ENCODE measurements at places on chromosomes 1 and 21.

- no peak for DNase-seq
These were observed 323.7 kb upstream of the FAM78B start for GRCh38 chr1:166490437-166490991.

- DNase-seq: peak; percentile 5
These were observed 156.4 kb upstream of the COL6A1 start for GRCh38 chr21:45825219-45825618.

DNA sequence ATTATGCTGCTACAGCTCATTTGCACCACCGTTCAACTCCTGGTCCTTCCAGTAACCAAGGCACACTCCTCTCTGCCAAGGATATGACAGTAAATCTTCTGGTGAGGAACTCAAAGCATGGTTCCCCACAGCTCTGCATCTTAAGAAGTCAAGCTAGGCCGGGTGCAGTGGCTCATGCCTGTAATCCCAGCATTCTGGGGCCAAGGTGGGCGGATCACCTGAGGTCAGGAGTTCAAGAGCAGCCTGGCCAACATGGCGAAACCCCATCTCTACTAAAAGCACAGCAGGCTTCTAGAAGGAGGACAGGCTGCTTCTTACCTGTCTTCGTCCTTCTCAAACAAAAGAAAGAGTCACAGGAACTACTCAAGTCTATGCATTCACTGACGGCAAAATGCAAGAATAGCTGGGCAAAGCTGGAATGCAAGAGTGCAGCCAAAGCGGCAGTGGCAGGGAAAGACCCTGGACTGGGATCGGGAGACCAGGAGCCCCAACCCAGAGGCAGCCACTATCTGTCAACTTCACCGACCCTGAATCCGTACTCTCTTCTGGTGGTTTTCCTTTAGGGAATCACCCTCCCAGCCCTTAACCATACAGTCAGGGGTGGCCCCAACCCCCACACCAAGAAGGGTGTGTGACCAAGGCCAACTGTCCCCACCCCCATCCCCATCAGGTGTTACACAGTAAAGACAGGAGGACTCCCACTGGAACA lies 75.5 kb downstream of the NPHP4 start:
- DNase-seq: no peak

DNA sequence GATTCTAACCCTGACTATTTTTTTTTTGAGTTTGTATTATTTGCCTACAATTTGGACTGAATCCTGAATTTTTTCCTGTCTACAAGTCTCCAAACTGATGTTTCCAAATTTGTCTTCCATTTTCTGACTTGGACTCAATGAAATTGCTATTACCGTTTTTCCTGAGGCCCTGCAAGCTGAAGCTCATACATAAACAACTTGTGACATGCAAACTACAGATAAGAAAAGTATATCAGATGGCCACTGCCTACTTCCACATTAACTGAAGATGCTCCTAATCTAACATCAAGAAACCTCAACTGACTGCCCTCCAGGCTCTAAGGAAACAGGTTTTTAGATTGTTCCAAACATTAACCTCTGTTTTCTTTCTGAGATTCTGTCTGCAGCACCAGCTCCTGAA lies 51.1 kb upstream of the KLHDC7A start:
- DNase-seq: no peak

DNA sequence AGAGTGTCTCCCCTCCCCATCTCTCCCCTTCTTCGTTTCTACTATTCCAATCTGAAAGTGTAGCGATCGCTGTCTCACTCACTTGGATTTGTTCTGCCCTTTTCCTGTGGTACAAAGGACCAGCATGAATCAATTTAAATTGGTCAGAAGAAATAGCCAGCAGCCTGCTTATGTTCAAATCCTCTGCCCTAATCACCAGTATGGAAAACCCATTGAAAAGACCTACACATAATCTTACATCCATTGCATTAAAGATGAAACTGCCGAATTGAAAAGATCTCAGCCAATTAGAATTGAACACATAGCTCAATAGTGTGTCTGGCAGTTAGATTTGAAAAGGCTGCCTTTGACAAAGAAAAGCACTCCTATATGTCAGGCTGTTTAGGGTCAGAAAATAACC lies 122.6 kb downstream of the TNNI3K start:
- no peak for DNase-seq

DNA sequence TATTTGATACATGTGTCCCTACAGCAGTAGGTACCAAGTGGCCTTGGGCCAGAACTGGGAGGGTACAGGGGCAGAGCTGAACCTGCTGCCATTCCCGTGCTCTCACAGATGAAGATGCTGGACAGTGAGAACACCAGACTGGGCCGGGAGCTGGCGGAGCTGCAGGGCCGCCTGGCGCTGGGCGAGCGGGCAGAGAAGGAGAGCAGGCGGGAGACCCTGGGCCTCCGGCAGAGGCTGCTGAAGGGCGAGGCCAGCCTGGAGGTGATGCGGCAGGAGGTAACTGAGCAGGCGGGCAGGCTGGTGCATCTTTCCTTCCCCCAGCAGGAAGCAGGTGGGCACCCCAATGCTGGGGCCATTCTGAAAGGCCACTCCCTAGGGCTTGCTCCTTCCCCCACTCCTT lies 21.9 kb downstream of the MFAP2 start:
- DNase-seq: no peak

DNA sequence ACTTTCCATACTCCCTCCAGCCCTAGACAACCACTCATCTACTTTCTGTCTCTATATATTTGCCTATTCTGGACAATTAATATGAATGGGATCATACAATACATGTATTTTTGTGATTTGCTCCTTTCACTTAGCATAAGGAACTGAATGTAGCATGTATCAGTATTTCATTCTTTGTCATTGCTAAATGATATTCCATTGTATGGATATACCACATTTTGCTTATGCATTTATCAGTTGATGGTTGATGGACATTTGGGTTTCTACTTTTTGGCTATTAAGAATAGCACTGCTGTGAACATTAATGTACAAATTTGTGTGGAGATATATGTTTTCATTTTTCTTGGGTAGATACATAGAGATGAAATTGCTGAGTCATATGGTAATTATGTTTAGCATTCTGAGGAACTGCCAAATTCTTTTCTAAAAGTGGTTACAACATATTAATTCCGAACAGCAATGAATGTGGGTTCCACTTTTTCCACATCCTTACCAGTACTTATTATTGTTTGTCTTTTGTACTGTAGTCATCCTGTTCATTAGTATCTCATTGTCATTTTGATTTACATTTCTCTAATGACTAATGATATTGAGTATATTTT lies 121.0 kb downstream of the LRRC40 start:
- DNase-seq: no peak

- DNase-seq: no peak
These were observed 27.4 kb downstream of the TNN start for GRCh38 chr1:175095069-175095468.

DNA sequence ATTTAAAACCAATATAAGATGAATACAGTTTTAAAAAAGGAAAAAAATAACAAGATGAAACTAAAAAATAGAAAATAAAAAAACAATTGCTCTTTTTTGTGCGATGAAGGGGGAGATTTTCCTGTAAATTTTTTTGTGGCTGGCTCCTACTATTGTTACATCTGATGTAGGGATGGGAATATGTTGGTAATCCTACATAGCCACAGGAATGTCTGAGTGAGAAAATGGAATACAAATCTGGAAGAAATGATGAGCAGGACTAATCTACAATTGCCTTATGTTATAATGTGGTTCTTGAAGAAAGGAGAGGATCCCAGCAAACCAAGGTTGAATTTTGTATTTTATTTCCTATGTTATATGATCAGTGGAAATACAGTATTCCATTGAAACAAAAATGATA lies 40.9 kb downstream of the ATP6V1G3 start:
- DNase-seq: no peak

DNA sequence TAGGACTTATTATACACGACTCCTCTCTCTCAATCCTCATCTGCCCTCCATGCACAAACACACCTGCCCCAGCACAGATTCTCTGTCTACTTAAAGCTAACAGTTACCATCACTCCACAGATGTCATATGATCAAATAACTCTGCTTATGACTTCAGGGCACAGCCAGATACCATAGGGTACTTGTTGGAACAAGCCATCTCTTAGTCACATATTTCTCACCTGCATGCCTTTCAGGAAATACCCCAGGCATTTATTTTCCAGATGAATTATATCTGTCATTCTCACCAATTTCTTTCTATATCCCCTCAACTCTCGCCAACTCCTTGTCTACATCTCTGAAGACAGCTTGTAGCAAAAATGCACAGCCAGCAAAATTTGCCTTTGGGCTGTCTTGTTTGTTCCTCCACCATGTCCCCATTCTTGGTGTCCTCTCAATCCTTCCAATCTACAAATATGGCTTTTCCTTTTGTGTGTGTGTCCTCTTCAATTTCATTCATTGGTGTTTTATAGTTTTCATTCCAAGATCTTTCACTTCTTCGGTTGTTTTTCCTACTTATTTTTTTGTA lies 353.9 kb upstream of the CAMK1G start:
- DNase-seq: no peak

DNA sequence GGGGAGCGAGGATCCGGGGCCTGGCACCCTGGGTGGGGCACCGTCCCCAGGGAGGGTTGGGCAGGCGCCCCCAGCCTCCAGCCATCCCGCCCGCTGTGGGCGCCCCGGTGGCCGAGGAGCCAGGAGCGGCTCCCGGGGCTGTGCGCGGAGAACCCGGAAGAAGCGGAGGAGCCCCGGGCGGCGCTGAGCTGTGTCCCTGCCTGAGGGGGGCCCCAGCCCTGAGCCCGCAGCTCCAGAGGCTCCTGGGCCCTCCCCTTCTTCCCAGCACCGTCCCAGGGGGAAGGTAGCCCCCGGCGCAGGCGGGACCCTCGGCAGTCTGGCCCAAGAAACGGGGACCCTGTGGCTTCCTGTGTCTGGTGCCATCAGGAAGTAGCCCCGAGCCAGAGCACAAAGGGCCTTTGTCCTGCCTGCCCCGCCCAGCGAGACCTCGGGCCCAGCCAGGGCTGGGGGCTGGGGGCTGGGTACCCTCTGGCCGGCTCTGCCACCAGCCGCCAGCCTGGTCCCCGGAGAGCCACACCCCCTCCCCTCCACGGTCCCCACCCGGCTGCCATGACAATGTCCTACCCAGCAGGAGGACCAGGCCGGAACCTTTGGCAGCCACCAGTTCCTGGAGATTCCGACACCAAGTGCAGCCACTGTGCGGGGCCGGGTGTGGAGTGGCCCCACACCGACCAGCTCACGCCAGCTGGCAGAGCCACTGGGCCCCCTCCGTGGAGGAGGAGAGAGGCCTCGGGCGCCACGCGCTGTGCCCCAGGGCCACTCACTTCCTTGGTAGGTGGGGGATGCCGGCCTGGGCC lies 15.6 kb upstream of the TTLL10 start:
- no peak for DNase-seq

DNA sequence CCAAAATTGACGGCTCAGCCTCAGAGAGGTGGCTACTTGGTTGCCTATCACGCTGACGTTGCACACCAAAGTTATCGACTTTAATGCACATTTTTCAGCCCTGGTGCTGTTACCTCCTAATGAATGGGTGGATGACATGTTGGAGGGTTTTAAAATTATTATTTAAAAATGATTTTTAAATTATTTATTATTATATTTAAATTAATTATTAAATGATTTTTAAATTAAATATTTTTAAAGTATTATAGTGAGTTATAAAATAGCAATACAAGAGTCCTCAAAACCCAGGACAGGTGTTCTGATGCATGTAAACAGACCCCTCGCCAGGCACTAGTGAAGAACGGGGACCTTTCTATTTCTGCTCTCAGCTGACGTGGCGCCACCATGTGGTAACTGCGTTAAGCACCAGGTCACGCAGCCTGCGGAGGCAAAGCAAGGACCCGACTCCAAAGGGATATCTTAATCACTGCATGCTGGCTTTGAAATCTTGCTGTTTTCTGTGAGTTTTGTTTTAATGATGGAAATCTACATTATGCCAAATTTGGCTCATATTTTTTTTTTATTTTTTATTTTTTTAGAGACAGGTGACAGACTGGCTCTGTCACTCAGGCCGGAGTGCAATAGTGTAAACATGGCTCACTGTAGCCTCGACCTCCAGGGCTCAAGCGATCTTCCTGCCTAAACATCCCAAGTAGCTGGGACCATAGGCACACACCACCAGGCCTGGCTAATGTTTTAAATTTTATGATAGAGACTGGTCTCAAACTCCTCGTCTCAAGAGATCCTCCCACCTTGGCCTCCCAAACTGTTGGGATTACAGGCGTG lies 22.6 kb downstream of the CASP9 start:
- DNase-seq: peak; percentile 84

- DNase-seq: no peak
These were observed 25.1 kb upstream of the HTR1D start for GRCh38 chr1:23242414-23242813.

- no peak for DNase-seq
These were observed 51.4 kb downstream of the LEPR start for GRCh38 chr1:65471861-65472332.

- DNase-seq: no peak
These were observed 10.5 kb upstream of the SRP9 start for GRCh38 chr1:225766967-225767633.

DNA sequence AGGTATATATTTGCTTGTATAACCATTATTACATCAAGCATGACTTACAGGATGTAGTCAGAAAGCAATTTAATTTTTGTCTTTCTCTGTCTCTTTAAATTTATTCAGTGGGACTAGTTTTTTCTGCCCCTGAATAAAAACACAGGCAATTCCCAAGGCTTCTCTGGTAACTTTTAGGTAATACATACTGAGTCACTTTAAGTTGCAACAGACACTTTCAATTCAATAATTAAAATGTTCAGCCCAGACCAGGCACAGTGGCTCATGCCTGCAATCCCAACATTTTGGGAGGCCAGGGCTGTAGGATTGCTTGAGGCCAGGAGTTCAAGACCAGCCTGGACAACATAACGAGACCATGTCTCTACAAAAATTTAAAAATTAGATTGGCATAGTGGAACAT lies 12.3 kb downstream of the SLC44A3 start:
- DNase-seq: no peak

DNA sequence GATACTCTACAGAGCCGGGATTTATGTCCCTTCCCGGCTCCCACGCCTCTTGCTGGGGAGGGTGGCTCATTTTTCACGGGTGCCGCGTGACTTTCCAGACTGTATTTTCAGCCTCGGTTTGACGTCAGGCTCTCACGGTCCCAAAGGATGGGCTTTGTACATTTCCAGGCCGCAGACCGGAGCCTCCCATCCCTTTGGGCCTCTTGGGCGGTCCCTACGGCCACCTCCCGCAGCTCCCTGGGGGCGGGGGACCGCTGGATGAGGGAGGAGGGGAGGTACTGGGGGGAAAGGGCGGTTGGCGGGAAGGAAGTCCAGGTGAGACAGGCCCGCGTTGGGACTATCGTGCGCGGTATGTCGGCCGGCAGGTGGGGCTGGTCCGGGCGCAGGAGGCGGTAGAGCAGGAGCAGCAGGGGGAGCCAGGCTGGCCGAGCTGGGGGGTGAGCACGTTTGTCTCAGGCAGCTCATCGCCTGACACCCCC lies 17.9 kb downstream of the UBL4B start:
- no peak for DNase-seq

- DNase-seq: no peak
These were observed 242.2 kb downstream of the PTPRC start for GRCh38 chr1:198880818-198881597.

Measured in HAP-1 (cell line).